Fibroblast of skin of scalp (primary cell): ENCODE measurements at places on chromosomes 5 and 9.

DNA sequence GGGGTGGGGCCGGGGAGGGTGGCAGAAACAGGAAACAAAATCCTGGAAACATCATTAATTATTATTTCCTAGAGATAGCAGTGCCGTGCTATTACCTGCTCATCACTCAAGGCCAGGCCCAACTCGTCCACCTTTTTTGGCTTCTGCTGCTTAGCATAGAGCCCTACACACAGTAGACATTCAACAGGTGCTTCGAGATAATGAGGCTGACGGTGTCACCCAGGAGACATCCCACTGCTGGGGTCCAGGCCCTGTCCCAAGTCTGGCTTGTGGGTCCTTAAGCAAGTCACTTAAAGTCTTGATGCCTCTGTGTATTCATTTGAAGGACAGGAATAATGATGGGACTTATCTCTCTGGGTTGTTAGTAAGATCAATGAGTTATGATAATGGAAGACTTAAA is 506.6 kb downstream of the BNC2 start:
- DNase-seq = no peak

DNA sequence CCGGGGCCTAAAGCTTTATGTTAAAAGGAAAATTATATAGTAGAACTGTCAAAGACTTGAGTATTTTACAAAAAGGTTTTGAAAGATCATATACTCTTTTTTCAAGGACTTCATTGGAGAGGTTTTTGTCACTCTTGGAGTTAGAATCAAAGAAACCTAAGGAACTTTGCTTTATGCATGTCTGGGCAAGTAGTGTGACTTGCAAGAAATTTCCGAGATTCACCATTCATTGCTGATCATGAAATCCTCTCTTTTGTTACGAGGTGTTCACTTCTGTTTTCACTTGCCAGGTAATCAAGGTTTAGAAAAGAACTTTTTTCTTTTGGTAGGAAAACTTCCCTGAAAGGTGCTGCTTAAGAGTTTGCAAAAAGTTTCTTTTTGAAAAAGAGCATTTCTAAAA is 64.8 kb downstream of the NUP214 start:
- no peak for DNase-seq

DNA sequence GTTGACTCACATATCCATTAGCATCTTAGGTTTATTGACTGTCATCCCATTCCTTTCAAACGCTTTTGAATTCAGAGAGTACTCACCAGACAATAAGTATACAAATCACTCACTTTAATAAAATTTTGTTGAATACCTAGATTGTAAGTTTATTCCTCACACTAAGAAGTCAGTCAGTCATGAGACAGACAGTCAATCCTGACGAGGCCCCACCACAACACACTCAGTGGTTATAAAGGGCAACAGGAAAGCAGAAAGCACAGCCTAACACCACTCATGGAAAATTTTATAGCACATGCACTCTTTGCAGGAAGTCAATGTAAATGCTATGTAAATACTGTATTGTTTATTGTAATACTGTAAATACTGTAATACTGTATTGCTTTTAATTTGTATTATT is 176.3 kb upstream of the PTGER4 start:
- DNase-seq = no peak

GRCh38 chr5:177317959-177318377 is 6.3 kb upstream of the MXD3 start:
- DNase-seq = peak; percentile 68

DNA sequence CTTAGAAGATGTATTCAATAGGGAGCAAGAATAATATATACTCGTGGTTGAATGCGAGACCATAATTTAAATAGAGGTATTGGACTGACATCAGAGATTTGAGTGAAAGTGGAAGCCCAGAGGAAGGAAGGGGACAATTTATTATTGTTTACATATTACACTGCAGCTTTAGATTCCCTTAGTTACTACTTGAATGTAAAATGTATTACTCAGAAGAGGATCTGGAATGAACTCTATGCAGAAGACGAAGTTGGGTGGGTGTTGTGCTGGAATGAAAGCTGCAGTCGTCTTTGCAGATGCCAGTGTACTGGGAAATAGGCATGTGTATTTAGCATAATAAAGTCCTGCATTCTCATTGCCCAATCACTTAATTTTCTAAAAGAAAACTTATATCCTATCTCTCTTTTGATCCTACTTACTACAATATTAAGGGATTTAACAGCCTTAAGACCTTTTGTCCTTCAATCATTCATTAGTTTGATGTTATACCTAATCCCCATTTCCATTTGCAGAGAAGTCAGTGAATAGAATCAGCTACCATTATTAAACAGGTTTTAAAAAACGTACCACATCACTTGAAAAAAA is 570.7 kb upstream of the WWC1 start:
- peak; percentile 78 for DNase-seq

DNA sequence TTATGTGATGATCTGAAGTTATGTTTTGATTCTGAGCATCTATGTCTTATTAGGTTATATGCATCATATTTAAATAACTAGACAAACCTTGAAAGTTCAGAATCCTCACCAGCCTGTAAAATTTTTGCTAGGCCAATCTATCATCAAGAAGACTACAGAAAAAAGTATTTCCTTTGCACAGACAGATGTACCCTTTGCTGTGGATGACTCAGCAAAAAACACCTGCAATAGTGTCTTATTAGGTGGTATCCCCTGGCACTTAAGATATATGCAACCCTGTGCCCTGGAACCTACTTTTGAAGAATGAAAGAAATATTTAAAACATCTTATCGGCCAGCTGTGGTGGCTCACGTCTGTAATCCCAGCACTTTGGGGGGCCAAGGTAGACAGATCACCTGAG is 130.6 kb downstream of the SLF1 start:
- no peak for DNase-seq
